Stimulated activated CD8-positive, alpha-beta memory T cell treated with anti-CD3 and anti-CD28 coated beads, Interleukin-7, amount 100 ng/mL, for 1 hour (primary cell): ENCODE measurements at places on chromosomes 7 and 10.

DNA sequence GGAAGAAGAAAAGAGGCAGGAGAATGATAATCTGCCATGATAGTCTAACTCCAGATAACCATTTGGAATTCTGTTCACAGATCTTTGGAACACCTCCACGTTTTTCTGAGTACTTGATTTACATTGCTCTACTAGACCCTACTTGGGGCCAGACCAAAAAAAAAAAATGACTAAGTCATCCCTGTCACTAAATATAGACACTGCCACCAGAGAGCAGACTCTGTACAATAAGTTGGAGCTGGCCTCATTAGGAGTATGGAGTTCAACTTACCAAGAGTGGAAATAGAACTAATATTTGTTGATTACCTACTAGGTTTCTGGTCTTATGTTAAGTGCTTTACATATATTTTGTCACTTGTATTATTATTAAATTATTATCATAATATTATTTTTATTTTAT lies 80.9 kb upstream of the ZNF800 start:
- DNase-seq, result no peak

- DNase-seq, result no peak
Measured at GRCh38 chr10:118277871-118278270, 64.3 kb downstream of the FAM204A start.

GRCh38 chr10:133292919-133293809 lies 15.5 kb downstream of the TUBGCP2 start:
- no peak for DNase-seq

DNA sequence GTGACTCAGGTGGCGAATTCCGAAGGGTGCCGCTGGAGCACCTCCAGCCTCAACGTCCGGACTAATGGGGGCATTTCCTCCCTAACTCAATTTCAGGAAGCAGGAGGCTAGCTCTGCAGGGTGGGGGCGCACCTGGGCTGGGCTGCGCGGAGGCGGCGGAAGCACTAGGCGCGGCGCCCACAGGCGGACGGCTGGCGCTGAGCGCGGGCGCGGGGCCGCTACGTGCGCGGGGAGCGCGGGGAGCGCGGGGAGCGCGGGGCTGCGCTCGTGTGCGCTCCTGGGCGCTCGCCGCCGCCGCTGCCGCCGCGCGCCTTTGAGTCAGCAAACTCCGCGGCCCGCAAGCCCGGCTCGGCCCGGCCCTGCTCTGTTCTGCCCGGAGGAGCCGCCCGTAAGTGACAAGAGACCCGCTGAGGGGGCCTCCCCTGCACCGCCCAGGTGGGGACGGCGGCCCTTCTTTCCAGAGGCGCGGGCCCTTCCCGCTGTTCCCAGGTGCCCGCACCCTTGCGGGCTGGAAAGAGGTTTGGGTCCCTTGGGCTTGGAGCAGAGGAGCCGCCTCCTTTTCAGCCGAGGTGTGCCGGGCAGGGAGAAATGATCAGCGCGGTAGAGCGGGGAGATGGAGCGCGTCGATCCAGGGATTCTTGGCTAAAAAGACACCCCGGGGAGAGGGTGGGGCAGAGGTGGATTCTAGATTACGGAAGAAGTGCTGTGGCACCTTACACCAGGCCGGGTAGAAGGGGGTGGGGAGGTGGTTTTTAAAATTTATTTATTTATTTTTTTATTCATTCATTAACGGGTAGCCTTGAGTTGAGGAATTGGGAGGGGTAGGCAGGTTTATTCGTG lies at the start of gene SNX10:
SNX10 (plus strand) TSS at position 164 of the 840 bp plus-strand sequence. CDS start 54,581 bp downstream, outside the sequence.
- peak; percentile 44 for DNase-seq

DNA sequence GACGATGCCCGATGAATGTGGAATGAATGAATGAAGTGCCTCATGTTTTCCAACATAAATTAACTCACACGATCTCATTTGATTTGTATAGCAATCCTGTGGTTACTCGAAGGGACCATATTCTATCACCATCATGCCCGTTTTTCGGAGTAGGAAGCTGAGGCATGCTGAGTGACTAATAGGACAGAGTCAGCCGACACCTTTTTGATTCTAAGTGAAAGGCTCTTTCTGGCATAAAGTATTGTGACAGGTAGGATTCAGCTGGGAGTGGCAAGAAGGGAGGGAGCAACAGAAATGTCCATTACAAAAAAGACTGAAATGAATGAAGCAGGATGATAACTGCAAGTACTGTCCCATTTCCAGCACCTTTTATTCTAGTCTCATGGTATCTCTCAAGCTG lies 55.7 kb downstream of the KLRG2 start:
- DNase-seq, result no peak

DNA sequence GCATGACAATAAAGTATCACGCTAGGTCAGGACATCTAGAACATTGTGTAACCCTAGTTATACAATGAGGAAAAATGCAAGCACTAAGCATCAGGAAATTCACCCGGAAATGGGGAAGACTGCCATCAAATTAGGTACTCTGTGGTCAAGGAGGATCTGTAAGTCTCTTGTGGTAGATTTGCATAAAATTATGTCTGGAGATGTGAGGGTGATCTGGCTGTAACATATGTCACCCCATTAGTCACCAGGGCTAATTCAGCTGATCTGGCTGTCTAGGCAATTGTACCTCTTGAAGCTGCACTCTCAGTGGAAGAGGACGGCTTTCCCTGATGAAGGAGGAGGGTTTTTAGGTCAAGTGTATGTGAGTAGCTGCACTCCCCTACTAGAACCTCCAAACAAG lies 14.8 kb downstream of the AKR1D1 start:
- no peak for DNase-seq

DNA sequence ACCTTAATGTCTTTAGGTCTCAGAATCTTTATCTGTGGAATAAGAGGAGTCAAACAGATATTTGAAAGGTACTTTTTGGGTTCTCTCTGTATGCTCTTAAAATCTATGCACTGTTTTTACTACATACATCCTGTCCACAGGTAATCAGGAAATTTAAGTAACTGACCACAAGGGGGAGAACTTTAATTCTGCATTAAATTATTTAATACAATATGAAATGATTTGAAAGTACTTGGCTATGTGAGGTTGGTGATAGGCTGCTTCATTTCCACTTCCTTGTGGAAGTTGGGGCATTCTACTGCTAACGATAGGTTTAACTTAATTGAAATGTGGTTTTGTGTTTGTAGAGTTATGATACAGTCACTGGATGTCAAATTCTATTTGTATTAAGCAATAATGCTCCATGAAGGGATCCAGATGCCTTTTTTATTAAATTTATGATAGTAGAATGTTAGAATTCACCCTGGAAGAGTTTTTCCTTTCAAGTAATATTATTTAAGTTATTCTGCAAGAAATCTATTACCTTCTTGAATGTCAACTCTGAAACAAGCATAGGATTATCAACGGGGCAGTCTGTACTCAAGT lies 6.0 kb downstream of the TEX47 start:
- DNase-seq, result no peak

DNA sequence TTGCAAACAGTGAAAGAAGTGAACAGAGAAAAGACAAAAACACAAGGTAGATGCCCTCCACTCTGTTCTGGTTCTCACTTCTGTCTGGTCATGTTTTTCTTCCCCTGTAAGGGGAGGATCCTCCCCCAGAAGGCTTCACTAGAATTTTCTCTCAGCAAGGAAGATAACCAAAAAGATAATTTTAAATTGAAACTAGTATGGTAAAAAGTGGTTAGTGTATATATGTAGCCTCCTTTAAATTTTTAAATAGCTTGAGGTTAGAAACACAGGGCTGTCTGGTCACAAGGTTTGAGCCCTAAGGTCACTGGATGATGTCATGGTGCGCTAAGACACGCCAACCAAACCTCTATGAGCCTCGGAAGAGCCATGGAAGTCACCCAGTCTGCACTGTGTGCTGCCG lies 5.6 kb upstream of the PKD1L1 start:
- no peak for DNase-seq

- DNase-seq, result no peak
Measured at GRCh38 chr7:40715053-40715430, 580.2 kb downstream of the SUGCT start.

DNA sequence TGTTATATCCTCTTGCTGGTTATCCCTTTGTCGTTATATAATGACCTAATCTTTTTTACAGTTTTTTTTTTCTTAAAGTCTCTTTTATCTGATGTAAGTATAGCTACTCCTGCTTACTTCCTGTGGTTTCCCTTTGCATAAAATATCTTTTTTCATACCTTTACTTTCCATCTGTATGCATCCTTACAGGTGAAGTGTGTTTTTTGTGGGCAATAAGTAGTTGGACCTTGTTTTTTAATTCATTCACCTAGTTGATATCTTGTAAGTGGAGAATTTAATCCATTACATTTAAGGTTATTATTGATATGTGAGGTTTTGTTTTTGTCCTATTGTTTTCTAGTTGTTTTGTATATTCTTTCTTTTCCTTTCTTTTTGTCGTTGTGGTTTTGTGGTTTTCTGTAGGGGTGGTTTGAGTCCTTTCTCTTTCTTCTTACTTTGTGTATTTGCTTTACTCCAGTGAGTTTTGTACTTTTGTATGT lies 168.6 kb downstream of the MLLT10 start:
- no peak for DNase-seq

GRCh38 chr7:50363327-50364060 lies 59.0 kb downstream of the IKZF1 start:
- no peak for DNase-seq

GRCh38 chr10:97740613-97741012 lies 3.7 kb downstream of the ZFYVE27 start:
- DNase-seq, result no peak

DNA sequence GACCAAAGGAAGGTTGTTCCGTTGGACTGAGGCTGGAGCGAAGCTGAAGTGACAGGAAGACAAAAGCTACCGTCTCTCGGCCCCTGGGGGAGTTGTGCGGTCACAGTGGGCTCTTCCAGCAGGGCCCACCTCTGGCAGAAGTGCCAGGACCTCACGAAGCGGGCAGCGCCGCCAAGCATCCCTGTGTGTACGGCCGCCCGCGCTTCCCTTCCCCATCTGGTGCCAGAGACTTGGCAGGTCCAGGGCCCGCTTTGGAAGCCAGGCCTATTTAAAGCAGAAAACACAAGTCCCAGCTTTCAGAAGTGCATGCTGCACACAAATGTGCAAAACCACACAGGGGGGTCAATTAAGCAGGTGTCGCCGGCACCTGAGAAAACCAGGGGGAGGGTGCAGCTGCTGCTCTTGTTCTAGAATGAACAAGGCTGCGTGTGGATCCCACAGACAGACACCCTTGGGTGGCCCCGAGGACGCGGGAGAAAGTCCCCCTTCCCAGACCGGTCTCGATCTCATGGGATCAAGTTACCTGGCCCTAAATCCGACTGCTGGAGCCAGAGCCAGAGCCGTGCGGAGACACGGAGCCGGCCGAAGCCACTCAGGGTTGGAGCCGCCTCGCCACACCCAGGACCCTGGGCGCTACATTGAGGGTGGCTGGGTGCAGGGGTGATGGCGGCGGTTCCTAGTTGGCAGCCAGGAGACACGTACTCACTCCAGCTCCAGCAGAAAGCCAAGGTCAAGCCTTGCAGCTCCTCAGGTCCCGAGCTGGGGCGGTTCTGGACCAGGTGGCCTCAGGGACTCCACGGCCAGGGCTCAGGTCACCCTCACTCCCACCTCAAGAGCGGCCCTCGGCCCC lies 51.8 kb upstream of the PPP2R2D start:
- no peak for DNase-seq

- DNase-seq, result no peak
Measured at GRCh38 chr7:155667241-155667829, 22.9 kb downstream of the RBM33 start.

DNA sequence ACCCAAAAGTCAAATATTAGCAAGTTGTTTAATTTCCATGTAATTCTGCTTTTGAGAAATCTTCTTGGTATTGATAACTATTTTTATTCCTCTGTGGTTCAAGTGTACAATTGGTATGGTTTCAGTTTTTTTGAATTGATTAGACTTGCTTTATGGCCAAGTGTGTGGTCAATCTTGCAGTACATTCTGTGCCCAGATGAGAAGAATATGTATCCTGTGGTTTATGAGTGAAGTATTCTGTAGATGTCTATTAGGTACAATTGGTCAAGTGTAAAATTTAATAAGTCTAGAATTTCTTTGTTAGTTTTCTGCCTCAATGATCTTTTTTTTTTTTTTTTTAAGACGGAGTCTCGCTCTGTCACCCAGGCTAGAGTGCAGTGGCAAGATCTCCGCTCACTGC lies 36.6 kb upstream of the C7orf33 start:
- no peak for DNase-seq

GRCh38 chr10:123140164-123140982 lies 4.6 kb downstream of the HMX3 start:
- no peak for DNase-seq

DNA sequence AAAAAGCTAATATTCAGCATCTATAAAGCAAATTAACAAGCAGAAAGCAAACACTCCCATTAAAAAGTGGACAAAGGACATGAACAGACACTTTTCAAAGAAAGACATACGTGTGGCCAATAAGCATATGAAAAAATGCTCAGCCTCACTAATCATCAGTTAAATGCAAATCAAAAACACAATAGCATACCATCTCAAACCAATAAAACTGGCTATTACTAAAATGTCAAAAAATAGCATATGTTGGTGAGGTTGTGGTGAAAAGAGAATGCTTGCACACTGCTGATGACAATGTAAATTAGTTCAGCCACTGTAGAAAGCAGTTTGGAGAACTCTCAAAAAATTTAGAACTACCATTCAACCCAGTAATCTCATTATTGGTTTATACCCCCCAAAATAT lies 284.6 kb upstream of the KCND2 start:
- DNase-seq, result no peak

DNA sequence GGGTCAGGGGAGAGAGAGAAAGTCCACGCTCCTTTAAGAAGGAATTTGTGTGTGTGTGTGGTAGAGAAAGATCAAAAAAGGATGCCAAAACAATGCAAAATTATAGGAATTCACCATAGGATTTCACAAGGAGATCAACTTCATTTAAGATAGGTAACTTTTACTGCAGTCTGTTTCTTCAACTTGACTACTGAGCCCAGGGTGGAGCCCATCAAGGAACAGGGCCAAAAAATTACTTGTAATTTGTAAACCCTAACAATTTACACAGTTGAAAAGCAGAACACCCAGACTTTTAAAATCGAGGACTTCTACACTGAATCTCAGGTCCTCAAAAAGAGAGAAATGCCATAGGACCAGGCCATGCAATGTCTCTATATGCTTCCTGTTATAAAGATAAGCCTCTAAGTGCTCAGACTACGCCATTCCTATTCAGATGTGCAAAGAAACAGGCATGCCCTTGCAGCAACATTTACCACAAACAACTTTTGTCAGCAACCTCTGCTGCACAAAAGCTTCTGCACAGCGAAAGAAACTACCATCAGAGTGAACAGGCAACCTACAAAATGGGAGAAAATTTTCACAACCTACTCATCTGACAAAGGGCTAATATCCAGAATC lies 10.6 kb upstream of the GIMAP4 start:
- DNase-seq, result no peak

GRCh38 chr10:43806831-43807640 lies 158.4 kb upstream of the ZNF32 start:
- no peak for DNase-seq

- DNase-seq, result no peak
Measured at GRCh38 chr10:89163265-89163995, 43.7 kb downstream of the CH25H start.

DNA sequence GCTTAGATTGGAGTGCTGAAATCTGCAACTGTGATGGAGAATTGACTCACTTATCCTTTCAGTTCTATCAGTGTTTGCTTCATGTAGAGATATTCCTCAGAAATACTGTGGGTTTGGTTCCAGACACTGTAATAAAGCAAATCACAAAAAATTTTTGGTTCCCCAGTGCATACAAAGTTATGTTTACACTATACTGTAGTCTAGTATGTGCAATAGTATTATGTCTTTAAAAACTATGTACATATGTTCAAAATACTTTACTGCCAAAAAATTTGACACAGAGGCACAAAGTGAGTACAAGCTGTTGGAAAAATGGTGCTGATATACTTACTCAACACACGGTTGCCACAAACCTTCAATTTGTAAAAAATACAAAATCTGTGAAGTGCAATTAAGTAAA lies 112.5 kb downstream of the EPC1 start:
- DNase-seq, result no peak

GRCh38 chr10:44008270-44008916 lies 359.7 kb upstream of the ZNF32 start:
- no peak for DNase-seq
